Stimulated activated CD8-positive, alpha-beta memory T cell treated with anti-CD3 and anti-CD28 coated beads, Interleukin-4, amount 100 ng/mL, for 48 hours (primary cell): ENCODE measurements at places on chromosomes 7 and 10.

DNA sequence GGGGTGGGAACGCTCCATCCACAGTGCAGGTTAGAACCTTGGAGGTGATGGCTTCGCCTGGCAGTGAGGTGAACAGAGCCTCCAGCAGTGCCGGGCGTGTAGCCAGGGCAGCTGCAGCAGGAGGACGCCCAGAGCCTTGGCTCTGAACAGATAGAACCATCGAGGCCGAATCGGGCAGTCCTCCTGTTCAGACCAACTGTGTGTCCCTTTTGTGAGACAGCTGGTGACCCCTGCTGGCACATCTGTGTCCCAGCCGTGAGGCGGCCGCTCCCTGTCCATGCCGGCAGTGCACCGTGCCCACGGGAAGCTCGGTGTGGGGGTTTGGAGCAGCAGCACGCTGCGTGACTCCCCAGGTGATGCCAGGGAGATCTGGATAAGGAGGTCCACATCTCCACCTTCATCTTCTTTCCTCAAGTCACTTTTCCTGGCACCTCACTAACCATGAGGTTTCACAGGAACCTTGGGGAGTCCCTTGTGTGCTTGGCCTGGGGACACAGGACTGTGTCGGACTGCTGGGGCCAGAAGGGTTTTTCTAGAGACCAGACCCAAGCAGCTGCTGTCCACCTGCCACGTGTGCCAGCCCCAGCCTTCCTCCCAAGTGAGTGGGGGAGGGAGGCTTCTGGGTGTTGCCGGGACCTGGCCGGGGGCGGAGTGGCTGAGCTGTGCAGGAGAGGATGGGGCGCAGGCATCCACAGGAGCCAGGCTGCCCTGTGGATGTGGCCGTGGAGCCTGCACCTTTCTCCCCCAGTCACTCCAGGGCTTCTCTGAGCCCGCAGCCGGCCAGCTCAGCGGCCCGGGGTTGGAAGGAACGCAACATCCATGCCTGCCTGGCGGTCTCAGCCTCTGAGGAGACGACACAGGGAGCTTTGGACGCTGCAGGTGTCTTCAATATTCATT is 69.4 kb downstream of the DNAJB6 start:
- DNase-seq = no peak

GRCh38 chr7:44264221-44264931 is 61.0 kb downstream of the CAMK2B start:
- DNase-seq = no peak

DNA sequence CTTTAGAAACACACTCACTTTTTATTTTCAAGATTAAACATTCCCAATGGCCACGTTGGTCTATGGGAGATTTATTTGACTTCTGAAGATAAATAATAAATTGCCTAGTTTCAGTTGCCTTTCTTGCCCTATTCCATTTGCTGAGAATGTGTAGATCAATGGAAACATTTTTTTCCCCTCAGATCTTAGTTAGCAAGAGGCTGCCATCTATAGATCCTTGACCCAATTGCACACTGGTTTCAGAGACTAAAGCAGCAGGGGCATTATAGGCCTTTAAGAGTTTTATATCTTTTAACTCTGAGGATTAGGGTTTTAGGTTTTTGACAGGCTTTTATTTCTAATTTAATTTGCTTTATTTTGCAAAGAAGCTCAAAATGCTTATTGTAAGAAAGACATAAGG is 163.2 kb upstream of the GPR26 start:
- DNase-seq = no peak

DNA sequence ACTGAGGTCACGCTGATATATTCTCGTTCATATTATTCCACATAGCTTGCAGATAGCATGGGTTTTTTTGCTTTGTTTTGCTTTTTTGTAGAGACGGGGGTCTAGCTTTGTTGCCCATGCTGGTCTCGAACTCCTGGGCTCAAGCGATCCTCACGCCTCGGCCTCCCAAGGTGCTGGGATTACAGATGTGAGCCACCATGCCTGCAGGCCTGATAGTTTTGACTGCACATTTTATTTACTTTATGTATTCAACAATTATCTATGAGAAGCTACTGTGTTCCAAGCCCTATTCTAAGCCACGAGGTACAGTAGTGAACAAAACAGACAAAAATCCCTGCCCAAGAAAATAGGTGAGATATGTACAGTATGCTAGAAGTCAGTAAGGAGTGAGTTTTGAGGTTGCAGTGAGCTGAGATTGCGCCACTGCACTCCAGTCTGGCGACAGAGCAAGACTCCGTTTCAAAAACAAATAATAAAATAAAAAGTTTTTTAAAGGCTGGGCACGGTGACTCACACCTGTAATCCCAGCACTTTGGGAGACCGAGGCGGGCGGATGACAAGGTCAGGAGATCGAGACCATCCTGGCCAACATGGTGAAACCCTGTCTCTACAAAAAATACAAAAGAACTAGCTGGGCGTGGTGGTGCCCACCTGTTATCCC is 1.3 kb upstream of the YWHAG start:
- no peak for DNase-seq

- DNase-seq = no peak
Measured at GRCh38 chr10:74916283-74916682, 89.9 kb downstream of the KAT6B start.

- DNase-seq = no peak
Measured at GRCh38 chr10:129486805-129487204, 19.8 kb downstream of the MGMT start.

DNA sequence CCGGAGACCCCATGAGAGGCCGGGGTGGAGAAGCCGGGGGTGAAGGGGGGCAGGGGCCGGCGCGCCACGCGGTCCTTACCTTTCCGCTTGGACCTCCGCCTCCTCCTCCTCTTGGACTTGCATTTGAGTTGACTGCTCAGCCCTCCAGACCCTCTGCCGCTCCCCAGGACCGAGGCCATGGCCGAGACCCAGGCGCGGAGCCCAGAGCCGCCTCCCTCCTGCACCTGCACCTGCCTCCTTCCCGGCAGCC is 428 bp downstream of the ADARB2 start:
- no peak for DNase-seq

GRCh38 chr7:54066643-54067042 is 475.5 kb upstream of the VSTM2A start:
- no peak for DNase-seq

DNA sequence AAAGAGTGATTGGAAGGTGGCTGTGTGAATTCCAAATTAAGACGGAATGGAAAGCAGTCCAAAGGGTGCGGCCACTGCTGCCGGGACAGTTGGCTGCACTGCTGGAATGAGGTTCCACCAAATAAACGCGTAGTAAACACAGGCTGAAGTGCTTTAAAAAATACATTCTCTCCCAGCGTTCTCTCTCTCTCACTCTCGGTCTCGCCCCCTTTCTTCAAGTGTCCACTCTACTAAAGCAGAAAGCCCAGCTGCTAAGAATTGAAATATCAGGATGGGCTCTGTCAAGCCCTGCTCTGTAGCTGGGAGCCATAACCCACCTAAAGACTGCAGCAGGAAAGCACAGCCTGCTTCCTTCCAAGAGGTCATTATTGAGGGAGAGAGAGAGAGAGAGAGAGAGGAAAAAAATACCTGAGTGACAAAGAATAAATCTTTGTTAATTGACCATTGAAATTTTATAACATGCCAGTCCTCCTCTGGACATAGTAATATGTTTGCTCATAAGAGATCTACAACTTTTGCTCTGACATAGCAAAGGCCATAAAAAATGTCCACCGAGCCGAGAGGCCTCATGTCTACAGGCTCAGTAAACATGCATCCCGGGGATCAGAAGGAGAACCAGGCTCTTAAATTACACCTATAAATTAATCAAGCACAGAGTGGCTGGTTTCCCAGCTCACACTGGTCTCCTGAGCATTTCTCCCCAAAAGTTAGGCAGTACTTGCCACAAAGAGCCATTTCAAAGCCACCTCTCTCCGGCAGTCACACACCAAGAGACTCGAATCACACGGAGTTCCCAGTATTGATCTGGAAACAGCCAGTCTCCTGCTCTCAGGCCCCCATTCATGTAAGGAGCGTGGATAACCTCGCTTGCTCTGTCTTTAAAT is 72.8 kb downstream of the FGFR2 start:
- no peak for DNase-seq

- no peak for DNase-seq
Measured at GRCh38 chr10:76408646-76409045, 977.2 kb downstream of the LRMDA start.

- peak; percentile 25 for DNase-seq
Measured at GRCh38 chr7:49775065-49775948, 1.9 kb downstream of the VWC2 start.

DNA sequence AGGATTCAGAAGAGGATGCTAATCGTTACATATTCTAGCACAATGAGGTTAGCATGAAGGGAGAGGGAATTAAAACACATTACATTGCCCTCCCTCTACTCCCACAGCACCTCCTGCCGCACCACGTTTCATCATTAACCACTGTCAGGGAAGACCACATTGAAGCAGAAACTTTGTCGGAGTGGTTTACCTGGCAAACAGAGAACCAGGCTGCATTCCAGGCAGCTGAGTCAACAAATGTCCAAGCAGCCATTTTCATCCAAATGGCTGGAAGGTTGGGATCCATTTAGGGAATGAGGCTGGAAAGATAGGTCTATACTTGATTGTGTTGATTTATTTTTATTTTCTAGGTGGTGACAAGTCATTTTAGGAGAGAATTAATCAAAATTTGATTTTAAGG is 273.6 kb downstream of the DYNC1I1 start:
- DNase-seq = no peak

- DNase-seq = no peak
Measured at GRCh38 chr7:106618480-106618879, 42.5 kb downstream of the CCDC71L start.

GRCh38 chr10:96387161-96387560 is 28.4 kb upstream of the OPALIN start:
- DNase-seq = no peak

GRCh38 chr7:79051915-79052314 is 401.6 kb downstream of the MAGI2 start:
- no peak for DNase-seq

DNA sequence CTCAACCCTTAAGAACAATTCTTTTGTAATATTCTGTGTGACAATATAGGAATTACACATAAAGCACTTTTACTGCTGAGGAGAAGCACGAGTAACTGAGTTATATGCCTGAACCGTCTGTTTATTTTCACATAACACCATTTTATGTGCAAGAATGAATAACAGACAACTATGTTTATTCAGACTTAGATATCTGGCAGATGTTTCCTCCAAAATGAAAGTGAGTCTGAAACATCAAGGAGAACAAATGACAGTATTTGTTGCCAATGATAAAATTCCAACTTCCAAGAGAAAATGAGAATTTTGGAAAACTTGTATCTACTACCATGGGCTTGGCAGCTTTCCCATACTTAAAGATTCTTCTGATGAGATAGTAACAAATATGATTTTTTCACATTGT is 51.4 kb downstream of the DNMBP start:
- no peak for DNase-seq

GRCh38 chr7:44215531-44215930 is 14.8 kb downstream of the YKT6 start:
- no peak for DNase-seq

- DNase-seq = no peak
Measured at GRCh38 chr7:8217200-8218068, 44.5 kb downstream of the ICA1 start.

DNA sequence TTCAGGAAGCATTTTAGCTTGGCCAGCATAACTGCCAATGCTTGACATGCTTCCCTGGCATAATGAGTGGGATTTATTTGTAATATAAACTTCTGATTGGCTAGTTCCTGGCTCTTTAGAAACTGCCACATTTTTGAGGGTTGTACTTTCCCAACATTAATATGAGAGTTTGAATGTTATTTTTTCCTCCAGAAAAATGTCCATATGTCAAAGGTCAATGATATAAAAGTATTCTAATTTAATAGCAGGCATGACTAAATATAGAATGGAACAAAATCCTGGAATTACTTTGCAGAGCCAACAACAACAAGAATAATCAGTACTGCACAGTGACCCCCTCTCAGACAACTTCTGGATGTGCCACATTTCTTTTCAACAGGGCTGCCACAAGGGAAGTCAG is 352.6 kb downstream of the PRPF18 start:
- no peak for DNase-seq

DNA sequence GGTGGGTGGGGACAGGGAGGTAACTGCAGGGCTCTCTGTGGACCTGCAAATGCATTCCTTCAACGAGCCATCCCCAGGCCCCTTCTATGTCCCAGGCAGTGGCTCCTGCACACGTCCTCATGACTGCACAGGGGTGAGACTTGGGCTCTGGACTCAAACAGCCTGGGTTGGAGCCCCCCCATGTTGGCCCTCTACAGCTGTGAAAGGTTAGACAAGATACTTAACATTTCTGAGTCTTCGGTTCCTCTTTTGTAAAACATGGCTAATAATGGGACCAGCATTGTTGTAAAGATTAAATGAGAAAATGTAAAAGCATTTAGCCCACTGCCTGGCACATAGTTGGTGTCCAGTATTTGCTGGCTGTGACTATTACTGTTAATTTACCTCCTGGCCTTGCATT is 41.8 kb downstream of the CHST3 start:
- no peak for DNase-seq

- no peak for DNase-seq
Measured at GRCh38 chr7:40772096-40772495, 637.3 kb downstream of the SUGCT start.

GRCh38 chr7:107782374-107782773 is 20.6 kb downstream of the SLC26A3 start:
- DNase-seq = no peak

GRCh38 chr10:61971003-61971325 is 69.5 kb downstream of the ARID5B start:
- DNase-seq = no peak

GRCh38 chr7:51255536-51256208 is 60.9 kb downstream of the COBL start:
- no peak for DNase-seq

DNA sequence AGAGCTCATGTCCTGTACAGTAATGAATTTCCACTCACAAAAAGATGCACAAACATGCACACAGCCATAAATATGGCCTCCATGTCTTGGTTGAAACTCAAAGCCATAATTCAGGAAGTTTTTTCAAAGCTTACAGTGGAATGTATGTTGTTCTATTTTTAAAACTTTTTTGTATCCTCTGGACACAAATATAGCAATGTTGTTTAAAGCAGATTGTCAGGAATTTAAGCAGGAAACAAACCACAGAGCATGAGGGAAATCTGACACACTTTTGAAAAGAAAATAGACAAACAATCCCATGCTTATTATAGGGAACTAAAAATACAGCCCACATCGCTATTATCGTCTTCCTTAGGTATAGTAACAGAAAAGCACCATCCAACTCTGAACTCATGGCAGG is 21.5 kb downstream of the LRRN3 start:
- DNase-seq = no peak

DNA sequence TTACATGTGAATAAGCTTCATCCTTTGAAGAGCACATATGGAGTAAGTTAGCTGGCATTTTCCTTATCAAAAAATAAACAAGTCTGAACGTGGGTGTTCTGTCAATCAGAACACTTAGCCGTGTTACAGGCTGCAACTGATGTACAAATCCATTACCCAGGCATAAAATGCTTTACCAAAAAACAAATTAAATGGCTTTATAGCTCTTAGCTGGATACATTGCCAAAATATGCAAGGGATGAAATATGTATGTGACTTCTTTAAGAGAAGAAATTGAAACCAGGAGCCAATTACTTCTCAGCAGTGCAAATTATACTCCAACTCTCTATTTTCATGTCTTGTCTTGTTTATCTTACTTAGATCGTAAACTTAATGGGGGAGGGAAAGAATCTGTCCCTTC is 214.8 kb downstream of the DGKB start:
- DNase-seq = no peak

GRCh38 chr10:19882621-19883020 is 66.4 kb downstream of the PLXDC2 start:
- no peak for DNase-seq
